ENCODE measurements at places on chromosomes 6 and 20.

DNA sequence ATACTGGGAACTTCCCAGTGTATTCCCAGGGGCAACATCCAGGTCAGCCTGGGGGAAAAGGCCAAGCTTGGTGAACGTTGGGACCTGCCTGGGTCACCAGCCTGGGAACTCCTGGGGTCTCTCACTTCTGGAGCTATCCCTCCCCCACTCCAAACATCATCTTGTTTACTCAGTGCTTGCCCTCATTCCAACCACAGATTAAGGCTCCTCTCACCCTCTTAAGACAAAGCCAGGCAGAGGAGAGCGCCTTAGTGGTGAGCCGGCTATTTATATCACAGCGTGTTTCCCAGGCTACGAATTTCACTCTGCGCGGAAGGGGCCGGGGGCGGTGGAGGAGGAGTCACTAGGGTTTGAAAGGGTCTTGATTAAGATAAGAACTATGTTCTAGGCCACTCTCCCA is 12.1 kb downstream of the PRPH2 start:
- no peak for DNase-seq

DNA sequence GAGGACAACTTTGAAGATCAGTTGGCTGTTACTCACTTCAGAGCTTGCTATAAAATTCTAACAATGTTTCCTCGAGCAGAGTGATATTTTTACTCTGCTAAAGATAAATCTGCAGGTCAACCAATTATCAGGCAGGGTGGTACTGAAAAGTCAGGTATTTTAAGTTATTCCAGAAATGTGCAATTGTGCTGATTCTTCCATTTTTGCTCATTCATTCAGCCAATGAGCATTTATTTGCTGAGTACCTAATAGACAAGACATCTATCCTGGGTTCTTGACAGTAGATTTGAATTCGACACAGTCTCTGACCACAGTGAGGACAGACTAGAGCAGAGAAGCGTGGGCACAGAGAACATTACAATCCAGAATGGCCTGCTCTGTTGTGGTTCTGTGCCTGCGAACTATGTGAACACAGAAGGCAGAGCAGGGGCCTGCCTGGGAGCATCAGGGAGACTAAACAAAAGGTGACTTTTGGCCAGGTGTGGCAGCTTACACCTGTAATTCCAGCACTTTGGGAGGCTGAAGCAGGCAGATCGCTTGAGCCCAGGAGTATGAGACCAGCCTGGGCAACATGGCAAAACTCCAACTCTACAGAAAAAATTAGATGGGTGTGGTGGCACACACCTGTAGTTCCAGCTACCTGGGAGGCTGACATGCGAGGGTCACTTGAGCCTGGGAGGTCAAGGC is 14.8 kb downstream of the TPMT start:
- no peak for DNase-seq

GRCh38 chr20:53943522-53944291 is 126.7 kb downstream of the BCAS1 start:
- DNase-seq: no peak

DNA sequence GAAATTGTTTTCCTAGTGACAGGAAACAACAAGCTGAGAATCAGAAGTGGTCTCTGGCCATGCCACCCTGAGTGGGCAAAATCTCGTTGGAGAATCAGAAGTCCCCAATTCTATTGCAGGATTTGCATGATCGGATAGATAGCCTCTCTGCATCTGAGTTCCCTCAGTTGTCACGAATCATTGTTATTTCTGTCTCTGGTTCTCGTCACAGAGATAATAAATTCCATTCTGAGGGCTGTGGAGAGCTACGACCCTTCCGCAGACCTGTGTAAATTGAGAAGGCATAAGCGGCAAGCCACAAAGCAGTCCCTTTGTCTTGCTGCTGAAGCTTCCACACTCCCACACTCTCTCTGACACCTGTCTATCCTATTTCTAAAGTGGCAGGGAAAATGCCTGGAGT is 102.4 kb upstream of the CNR1 start:
- no peak for DNase-seq

DNA sequence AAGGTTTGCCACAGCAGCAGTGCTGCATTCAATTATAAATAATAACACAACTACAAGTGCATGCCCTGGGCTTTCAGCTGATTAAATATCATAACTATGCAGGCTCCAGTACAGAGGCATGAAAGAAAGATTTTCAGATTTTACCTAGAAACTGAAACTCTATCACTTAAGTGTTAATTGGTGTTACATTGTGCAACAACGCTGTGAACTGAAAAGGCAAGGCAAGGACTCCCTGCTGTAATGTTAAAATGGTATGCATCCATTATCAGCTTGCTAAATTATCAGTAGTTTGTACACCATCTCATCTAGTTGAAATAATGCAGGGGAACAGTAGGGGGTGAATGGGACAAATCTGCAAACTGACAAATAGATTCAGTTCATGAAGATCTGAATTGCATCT is 976.7 kb upstream of the MANEA start:
- no peak for DNase-seq

- DNase-seq: peak; percentile 77
These were observed 290.2 kb downstream of the BTBD3 start for GRCh38 chr20:12207875-12208274.

GRCh38 chr20:16865406-16865805 is 117.2 kb downstream of the OTOR start:
- DNase-seq: no peak

- no peak for DNase-seq
These were observed at the start of gene APCDD1L for GRCh38 chr20:58515233-58516212. Gene APCDD1L, minus strand, starts transcription at chr20:58515399. Its CDS starts 692 bp downstream, at chr20:58514707.

- peak; percentile 14 for DNase-seq
These were observed 157.2 kb downstream of the ANKRD60 start for GRCh38 chr20:58071298-58071697.

DNA sequence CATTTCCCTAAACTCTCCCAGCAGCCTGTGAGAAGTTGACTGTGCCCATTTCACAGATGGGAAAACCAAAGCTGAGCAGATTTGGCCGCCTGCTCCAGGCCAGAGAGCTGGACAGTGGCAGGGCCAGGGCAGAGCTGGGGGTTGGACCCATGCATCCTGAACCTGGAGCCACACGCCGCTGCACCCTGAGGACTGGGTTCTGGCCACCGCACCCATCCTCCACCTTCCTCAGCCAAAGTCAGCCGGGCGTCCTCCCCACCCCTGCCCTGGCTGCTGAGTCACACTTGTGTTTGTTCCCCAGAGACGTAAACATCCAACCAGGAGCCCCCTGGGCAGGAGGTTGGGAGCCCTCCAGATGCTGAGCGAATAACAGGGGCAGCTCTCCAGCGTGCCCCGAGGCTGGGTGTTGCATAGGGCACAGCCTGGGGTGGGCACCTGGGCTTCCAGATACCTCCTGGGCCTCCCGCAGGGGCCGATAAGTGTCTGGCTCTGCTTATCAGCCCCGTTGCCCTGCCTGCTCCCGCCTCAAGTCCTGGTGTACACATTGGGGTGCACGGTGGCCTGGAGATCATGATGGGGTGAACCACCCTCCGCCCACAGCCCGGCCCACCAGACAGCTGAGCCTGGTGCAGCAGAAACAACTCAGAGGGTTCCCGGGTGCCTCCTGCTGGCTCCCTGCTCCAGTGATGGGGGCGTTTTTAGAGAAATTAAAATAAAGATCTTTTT is 23.8 kb downstream of the RBM38 start:
- no peak for DNase-seq

- DNase-seq: no peak
These were observed 196.9 kb downstream of the AKAP7 start for GRCh38 chr6:131331873-131332781.

DNA sequence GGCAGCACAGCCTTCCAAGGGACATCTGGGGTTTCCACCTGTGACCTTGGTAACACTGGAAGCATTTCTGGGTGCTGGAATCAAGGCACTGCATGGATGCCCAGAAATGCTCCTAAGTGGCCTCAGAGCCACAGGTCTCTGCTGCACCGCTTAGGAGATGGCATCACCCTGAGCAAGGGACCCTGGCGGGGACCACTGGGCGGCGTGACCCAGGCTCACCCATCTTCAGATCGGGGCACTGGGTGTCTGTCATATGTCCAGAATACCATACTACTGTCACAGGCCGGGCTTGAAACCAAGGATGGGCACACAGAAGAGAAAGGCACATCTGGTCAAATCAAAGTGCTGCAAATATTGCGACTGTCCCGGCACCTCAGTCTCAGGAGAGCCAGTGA is 45.9 kb downstream of the SSR1 start:
- peak; percentile 33 for DNase-seq

DNA sequence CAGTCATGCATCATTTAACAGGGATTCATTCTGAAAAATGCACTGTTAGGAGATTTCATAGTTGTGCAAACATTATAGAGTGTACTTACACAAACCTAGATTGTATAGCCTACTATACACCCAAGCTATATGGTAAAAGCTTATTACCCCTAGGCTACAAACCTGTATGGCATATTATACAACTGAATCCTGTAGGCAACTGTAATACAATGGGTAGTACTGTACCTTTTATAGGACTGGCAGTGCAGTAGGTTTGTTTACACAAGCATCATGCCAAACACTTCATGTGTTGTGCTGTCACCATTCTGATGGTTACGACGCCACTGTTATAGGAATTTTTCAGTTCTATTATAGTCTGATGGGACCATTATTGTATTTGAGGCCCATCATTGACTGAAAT is 39.3 kb upstream of the KHDC1 start:
- DNase-seq: no peak

DNA sequence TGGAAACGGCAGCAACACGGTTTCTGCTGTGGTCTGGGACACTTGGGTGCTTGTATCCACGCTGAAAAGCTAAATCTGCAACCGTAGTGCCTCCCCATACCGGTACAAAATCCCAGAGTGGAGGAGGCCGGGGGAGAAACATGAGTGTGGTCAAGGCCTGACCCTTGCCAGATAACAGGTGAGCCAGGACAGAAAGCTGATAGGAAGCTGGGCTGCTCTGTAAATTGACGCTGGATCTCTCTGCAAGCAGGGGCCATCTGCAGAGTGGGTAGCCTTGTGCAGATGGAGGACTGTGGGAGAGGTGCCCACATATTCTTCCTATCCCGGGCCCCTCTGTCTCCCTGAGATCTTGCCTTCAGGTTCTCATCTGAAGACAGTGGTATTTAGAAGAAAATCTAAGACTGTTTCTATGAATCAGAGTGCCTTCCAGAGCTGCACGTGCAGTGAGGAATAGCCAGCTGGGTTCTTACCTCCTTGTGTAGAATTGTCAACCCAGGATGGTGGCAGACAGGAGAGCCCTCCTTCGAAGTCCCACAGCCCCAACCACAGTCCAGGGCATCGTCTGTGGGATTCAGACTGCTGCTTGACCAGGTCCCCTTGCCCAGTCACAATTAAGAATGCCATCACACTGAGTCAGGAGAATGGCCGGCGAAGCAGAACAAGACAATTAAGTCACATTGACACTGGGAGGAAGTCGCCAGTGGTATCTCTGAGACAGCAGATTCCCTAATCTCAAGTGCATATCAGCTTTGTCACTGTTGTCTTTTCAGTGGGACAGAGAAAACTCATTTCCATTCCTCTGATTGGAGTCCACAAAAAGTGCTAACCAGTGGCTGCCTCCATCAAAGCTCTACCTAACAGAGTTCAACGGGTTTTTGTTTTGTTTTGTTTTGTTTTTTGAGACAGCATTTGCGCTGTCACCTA is 100.0 kb upstream of the RIPOR2 start:
- no peak for DNase-seq

GRCh38 chr20:4516876-4517275 is 204.8 kb upstream of the PRND start:
- DNase-seq: no peak
